ENCODE measurements at places on chromosomes 4 and X. TPM values are rescaled to one million over a fixed set of nuclear protein-coding genes. Genes with fewer than 3 reads are reported as not detected.

Gene MUC7
- not detected for total RNA-seq

Gene ADGRG4
- total RNA-seq, result not detected

Gene AMBN
- total RNA-seq, result not detected

Gene SSX4
- not detected for total RNA-seq

Gene TEX13D
- total RNA-seq, result not detected

Gene FRYL
- 40.8 TPM for total RNA-seq

Gene KLB
- 0.23 TPM for total RNA-seq
